ENCODE measurements at places on chromosomes 2 and 18.

DNA sequence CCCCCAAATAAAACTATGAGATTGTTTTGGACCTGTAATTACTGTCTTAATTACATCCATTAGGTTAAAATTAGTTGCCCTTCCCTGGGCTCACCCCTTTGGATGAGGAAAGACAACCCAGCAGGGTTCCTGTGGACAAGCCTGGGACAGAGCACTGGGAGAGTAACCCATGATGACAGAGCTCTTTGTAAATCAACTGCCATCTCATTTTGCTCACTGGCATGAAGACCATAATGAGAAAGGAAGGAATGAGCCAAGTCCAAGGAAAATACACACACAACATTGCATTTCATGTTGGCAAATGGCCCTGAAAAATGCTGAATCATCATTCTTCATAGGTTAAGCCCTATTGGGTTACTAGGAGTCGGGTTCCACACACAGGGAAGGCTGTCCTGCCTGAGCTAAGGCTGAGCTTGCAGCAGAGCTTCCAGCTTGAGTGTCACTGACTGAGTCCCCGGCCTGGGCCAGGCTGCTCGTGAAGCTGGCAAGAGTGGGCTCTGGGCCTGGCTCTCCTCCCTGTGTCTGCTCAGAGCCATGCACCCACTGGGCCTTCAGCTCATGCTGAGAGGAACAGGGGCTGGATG is 94.1 kb upstream of the ACAA2 start:
- DNase-seq, result no peak

- DNase-seq, result peak; percentile 67
These were observed at the start of gene ARHGAP15 for GRCh38 chr2:143128681-143129580. TSS of gene ARHGAP15 (plus strand) at chr2:143129419.

- no peak for DNase-seq
These were observed 46.5 kb upstream of the NFU1 start for GRCh38 chr2:69483696-69484095.

- no peak for DNase-seq
These were observed 596.6 kb upstream of the GYPC start for GRCh38 chr2:126059379-126059778.

- DNase-seq, result no peak
These were observed 2.5 kb downstream of the CHN1 start for GRCh38 chr2:175002547-175003274.

Data from pons (tissue), 1 donor.